AG10803 (cell line): ENCODE measurements at places on chromosomes 3 and 15.
A peak's percentile ranks its signal among the peaks of the same experiment; 100 is the strongest.

- DNase-seq = no peak
These were observed 107.1 kb upstream of the FHIT start for GRCh38 chr3:61358364-61358763.

- DNase-seq = no peak
These were observed 157.7 kb downstream of the RBMS3 start for GRCh38 chr3:29438580-29438979.

DNA sequence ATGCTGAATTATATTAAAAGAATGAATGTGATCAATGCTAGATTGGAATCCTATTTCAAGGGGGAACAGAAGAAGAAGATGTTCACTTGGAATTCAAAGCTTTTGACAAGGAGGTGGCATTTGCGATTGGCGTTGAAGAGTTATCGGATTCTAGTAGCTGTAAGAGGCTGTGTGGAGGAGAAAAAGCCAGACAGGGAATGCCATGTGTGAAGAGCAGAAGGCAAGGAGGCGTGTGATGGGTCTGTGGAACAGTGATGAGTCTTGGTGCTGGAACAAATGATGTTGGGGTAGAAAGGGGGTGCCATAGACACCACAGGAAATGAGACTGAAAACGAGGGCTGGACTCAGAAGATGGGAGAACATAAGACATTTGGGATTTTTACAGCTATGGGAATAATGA, 30.5 kb upstream of the ATP10A start:
- DNase-seq = no peak

- DNase-seq = no peak
These were observed 119.9 kb downstream of the FOXP1 start for GRCh38 chr3:71463617-71464016.

- peak; percentile 82 for DNase-seq
These were observed 185.6 kb downstream of the FAM43A start for GRCh38 chr3:194871143-194871863.

DNA sequence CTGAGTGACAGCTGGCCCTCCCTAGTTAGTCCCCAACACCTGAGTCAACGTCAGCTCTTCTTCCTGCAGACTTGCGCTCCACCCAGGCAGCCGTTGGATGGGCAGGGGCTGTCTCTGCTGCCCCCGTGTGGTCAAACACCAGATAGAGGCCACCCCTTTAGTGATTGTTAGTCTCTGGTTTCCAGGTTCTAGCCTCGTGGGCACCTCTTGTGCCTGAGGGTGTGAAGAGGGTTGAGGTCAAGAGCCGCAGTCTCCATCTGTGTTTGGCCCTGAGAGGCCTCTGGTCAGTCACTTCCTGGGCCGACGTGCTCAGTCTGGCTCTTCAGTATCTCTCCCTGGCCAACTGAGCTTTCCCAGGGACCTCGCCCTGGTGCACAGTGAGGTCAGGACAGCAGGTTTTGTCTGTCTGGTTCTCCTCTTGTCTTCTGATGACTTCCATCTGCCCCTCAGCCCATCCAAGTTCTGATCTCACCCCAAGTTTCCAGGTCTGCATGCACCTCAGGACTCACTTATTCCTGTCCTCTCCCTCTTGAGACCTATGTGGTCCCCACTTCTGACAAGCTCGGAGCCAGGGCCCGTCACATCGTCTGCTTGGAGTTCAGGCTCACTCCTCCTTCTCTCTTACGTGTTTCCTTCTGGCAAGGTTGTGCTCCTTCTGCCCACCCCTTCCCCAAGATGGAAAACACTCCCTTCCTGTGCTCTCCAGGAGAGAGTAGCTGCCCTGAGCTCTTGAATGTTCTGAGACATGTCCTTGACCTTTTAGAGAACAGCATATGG, 20.9 kb downstream of the CD276 start:
- peak; percentile 38 for DNase-seq

DNA sequence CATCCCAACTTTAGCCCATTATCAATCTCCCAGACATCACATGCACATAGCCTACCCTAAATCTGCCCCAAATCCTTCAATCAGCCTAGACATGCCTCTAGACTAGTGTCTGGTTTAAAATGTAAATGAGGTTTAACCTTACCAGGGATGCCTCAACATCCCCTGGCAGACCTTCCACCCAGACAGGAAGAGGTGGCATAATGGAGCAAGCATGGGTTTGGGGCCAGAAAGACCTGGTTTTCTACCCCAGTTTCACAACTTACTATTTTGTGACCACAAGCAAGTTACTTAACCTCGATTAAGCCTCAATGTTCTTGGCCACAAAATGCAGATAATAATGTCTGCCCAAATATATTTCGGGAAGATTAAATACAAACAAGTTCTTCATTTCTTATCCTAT, 28.3 kb upstream of the THBS1 start:
- peak; percentile 24 for DNase-seq

DNA sequence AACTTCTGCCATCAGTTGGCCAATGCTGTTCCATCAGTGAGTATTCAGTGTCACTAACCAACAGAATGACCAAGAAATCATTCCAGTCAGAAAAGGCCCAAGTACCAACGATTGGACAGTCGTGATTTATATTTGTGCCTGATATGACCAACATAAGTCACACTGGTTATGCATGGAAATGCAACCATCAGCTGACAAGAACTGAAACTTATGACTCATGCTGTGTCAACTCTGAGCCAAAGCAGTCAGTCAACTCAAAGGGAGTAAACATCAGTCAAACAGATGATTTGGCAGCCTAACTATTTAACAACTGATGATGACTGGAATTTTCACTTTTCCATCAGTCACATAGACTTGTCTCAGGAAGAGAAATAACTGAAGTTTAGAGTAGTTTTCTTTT, 142.4 kb downstream of the ANXA2 start:
- no peak for DNase-seq

DNA sequence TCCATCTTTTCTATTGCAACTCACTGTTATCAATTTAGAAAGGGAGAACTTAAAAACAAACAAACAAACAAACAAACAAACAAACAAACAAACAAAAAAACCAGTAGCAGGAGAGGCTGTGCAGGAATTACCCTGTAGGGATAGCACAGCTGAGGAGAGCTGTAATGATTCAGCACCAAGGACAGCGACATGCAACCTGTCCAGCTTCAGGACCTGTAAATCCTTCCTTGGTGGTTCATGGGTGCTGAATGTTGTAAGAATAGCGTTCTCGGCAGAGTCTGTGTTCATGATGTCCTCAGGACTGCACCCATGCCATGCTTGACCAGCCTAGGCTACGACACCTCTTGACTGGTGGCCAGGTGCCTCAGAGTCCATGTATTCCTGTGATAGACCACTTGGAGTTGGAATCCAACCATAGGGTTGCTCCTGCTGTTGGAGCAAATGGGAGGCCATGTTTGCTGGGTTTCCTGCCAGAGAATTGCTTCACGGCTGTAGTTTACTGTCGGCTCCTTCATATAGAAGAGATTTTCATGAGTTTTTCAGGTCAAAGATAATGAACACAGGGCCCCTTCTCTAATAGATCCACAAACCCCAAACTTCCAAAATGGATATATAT, 65.9 kb downstream of the CACNA2D3 start:
- peak; percentile 25 for DNase-seq

- DNase-seq = no peak
These were observed 17.4 kb downstream of the PDIA5 start for GRCh38 chr3:123084192-123084591.

- DNase-seq = no peak
These were observed 240.8 kb upstream of the CMC1 start for GRCh38 chr3:28000608-28001007.

GRCh38 chr3:45084820-45085816, 59.0 kb downstream of the CLEC3B start:
- DNase-seq = peak; percentile 93

GRCh38 chr15:90270502-90271150, 5.2 kb downstream of the NGRN start:
- no peak for DNase-seq

DNA sequence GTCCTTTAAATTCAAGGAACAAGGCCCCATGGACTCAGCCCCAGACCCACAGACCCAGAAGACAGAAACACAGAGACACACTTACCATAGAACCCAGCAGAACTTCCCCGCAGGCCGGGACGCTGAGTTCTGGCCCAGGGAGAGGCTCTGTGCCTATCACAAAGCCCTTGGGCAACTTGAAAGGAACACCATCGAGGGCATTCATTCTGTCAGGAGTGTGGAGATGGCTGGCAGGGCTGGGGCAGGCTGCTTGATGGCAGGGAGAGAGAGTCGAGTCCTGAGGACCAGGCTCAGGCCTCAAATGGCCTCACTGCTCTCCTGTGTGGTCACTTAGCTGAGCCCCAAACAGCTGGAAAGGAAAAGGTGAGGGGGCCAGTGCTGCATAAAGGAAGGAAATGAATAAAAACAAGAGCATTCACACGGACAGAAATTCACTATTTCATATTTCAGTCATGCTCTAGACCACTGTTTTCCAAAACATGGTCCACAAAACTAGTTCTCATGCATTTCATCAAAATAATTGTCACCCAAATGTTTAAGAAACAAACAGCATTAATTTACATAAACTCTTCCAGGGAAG, 8.9 kb downstream of the UBAP1L start:
- no peak for DNase-seq

DNA sequence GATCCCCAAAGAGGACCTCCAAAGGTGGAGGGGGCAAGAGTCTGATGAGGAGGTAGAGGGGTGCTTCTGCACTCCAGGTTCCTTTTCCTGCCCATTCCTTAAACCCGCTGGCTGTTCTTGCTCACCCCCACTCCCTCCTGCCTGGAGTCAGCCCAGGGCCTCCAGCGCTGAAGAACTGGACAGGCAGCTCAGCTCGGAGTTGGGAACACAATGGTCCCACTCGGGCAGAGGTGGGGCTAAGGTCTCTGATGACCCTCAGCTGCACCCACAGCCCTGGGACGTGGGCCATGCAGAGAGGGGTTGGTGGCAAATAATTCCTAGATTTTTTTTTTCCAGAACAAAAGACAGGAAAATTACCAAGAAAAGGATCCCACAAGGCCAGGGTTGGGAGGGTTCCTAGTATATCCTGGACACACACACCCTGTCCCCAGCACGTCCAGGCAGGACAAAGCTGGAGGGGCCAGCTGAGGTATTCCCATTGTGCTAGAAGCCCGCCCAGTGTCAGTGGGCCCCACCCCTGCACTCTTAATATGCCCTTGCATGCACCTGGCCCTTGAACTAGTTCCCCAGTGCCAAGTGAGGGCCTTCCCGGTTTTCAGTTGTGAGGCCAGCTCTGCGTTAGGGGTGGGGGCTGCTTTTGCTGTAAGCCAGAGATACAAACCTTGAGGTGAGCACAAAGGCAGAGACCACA, 22.1 kb upstream of the IP6K2 start:
- DNase-seq = no peak

DNA sequence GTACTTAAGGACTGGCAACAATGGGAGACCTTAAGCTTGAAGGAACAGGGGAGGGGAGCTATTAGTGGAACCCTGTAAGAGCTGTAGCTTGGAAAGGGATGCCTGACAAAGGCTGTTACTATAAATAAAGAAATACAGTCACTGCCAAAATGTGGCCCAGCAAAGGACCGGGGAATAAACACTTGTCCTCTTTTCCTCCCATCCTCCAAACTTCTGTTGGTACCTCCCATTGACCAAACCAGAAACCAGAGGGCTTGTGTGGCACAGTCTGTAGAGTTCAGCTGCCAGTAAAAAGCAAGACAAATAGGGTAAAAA, 25.1 kb upstream of the TCF12 start:
- no peak for DNase-seq

GRCh38 chr15:41842229-41842628, 3.6 kb downstream of the PLA2G4B start:
- DNase-seq = no peak

DNA sequence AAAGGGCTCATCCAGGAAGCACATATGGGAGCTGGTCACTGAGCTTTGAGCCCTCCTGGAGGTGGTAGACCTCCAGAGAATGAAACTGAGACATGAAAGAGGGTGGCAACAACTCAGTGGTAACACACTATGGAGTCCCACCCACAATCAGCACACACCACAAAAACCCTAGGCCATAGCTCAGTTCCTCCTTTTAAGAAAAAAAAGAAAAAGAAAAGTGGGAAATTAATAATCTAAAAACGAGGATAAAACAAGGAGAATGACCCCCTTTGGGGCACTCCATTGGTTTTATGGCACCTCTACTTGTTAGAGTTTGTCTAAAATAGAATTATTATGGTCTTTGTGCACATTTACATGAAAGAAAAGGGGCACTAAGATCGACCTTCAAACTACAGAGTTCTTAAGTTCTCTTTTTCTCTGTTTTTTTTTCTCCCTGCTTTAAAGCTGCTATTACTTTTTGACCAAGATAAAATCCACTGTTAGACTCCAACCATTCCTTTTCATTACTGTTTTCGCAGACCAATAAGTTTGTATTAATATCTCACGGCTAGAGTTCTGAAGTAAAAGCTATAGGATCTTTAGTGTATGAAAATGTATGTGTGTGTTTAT, 40.2 kb upstream of the ZBTB20 start:
- no peak for DNase-seq

DNA sequence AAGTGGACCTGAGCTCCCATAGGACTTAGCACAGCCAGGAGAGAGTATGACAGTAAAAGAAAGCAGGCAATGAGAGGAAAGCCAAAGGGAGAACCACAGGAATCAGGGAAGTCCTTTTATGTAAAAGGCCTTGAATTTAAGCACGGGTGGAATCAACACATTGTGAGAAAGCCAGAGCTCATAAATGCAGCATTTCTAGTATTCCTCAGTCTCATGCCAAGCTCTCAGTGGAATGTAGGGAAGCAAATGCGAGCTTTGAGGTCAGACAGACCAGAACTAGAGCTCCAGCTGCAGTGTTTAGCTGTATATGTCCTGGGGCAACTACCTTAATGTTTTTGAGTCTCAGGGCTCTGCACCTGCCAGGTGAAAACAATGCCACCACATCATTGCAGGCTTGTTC, 132.1 kb upstream of the TRIM42 start:
- DNase-seq = peak; percentile 45

- no peak for DNase-seq
These were observed 91.8 kb upstream of the ALDH1A3 start for GRCh38 chr15:100787567-100788417.

- peak; percentile 86 for DNase-seq
These were observed 44.0 kb downstream of the PHLDB2 start for GRCh38 chr3:111903067-111903511.

DNA sequence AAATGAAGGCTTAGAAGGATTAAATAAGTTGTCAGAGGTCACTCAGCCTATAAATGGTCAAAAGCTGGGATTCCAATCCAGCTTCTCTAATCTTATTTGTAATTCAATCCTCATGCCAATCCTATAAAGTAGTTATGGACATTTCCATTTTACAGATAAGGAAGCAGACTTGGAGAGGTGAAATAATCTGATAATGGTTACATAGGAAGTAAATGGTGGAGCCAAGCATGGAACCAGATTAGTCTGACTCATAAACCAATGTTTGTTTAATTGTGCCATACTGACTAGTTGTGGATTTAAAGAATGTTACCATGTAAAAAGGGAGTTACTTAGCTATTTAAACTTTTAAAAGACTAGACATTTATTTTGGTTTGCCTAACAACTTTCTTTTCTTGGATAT, 59.7 kb downstream of the KCNAB1 start:
- peak; percentile 40 for DNase-seq

DNA sequence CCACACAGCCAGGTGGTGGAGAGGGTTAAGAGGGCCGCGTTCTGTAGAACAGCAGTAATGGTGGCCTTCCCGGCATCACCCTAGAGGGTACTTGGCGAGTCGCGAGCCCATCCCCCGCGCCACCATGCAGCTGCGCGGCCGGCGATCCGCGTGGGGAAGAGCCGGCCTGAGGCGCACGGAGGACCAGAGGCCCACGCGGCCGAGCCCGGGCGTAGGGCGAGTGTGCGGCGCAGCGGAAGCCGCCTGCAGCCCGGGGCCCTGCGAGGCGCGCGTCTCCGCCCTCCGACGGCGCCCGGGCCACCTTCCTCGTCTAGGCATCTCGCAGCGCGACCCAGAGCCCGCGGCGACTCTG, 423 bp downstream of the TKT start:
- no peak for DNase-seq
